T47D (cell line): ENCODE measurements at places on chromosomes 1 and 21.
A peak's percentile ranks its signal among the peaks of the same experiment; 100 is the strongest.

DNA sequence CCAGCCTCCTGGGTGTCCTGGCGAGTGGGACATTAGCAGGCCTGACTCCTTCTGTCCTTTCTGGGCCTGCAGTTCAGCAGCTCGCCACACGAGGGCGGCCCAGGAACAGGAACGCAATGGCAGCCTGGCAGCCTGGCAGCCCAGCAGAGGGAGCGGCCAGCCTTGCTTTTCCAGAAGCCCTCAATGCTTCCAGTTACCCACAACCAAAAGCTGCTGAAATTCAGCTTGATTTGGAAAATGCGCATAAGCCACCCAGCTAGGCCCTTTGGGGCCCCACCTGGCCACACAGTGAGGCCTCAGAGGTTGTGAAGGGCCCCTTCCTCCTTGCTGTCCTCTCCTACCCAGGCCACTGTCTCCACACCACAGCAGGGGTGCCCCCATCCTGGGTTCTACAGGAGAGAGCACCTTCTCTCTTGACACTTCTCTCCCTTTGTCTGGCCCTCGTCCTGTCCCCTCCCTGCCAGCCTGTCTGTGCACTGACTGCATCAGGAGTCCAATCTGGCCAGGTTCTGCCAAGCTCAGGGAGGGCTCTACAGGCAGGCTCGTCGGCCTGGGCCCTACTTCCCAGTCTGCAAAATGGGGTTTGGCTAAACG lies 103.4 kb upstream of the VAMP3 start:
- peak; percentile 78 for DNase-seq

- no peak for DNase-seq
These were observed 100.4 kb downstream of the SPATA6 start for GRCh38 chr1:48371598-48371997.

DNA sequence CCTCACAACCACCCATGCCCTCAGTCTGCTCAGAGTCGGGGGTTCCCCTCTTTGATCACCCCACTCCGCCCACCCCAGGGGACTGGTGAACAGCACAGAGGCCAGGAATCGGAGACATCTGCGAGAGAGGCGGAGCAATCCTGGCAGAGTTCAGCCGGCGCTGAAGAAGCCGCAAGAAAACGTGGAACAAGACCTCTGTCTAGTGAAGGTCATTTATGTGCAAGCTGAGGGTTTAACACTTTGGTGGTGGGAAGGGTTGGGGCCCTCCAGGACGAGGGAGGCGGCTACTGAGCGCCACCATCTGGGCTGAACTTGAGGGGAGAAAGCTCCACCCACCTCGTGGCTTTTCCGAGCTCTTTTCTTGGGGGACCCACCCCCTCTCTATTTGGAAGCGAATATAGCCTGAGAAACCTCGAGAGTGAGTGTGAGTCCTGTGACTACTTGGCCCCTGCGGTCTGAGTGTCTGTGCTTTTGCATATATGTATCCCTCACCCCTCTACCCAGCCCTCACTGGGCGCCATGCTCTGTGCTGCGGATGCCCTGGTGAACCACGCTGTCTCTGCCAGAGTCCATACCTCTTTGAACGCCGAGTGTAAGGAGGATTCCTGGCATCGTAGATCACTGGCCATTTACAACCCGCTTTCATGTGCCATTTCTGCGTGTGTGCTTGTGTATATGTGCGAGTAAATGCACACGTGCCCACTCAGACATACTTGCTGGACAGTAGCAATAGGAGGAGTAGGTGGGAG lies 1.2 kb upstream of the EPHA10 start:
- no peak for DNase-seq

DNA sequence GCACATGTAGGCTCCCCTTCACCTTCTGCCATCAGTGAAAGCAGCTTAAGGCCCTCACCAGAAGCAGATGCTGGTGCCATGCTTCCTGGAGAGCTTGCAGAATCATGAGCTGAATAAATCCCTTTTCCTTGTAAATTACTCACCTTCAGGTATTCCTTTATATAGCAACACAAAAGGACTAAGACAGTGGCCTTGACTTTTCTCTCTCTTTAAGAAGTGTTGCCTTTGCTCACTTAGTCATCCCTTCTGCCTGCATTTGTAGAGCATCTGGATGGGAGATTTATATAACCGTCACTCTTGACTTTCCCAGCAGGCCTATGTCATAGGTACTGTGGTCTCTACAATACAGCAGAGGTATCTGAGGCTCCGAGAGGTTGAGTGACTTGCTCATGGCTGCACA lies 3.7 kb downstream of the PCSK9 start:
- no peak for DNase-seq

GRCh38 chr1:150165622-150166612 lies 16.2 kb downstream of the PLEKHO1 start:
- no peak for DNase-seq

GRCh38 chr1:186899577-186899976 lies 70.8 kb downstream of the PLA2G4A start:
- no peak for DNase-seq

GRCh38 chr1:74197255-74197654 lies 721 bp downstream of the LRRIQ3 start:
- no peak for DNase-seq

- no peak for DNase-seq
These were observed 787.6 kb downstream of the USP25 start for GRCh38 chr21:16517383-16517782.

GRCh38 chr21:25572861-25573310 lies 34.4 kb downstream of the MRPL39 start:
- DNase-seq: no peak

DNA sequence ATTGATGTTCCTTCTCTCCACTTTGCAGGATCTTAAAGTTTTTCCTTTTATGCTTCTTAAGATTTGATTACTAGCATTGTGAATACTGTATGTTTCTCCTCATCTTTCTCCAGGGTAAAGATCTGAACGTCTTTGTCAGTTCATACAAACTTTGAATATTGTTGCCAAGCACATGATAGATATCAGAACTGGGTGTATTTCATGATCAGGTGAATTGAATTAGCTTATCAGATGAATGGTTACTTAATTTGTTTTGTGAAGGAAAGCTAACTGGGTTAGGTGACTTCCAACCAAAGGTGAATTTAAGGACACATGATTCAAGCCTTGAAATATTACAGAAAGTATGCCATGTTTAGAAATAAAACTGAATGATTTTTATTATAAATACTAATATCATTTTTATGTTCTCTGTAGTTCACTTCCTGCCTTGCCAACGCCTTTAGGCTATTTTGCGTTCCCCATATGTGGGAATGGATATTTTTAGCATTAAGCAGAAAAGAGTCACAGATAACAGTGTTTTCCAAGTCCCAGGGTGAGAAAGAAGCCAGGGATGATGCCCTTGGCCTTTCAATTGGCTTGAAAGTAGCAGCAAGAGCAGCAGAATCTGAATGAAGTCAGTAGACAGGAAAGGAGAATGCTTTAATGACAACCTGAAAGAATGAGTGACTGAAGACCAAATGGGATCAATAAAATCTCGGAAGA lies 752.1 kb downstream of the NCAM2 start:
- DNase-seq: no peak

- no peak for DNase-seq
These were observed 266.1 kb upstream of the NRIP1 start for GRCh38 chr21:15330872-15331271.

GRCh38 chr1:246647113-246647512 lies 77.1 kb upstream of the SCCPDH start:
- peak; percentile 15 for DNase-seq

GRCh38 chr1:233379869-233380438 lies 52.4 kb downstream of the MAP3K21 start:
- DNase-seq: no peak

DNA sequence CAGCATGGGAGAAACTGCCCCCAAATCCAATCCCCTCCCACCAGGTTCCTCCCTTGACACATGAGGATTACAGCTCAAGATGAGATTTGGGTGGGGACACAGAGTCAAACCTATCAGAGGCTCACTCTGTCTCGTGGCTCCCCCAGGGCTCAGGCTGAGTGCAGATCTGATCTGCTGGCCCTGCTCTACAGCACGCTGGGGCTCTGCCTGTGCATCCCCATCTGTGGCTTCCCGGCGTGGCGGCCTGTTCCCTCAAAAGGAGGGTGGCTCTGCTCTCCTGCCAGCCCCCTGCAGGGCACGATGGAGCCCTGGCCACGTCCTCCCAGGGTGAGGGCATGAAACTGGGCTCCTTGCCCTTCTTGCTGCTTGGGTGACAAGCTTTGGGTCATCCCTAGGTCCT lies 19.8 kb upstream of the SMYD3 start:
- DNase-seq: no peak

DNA sequence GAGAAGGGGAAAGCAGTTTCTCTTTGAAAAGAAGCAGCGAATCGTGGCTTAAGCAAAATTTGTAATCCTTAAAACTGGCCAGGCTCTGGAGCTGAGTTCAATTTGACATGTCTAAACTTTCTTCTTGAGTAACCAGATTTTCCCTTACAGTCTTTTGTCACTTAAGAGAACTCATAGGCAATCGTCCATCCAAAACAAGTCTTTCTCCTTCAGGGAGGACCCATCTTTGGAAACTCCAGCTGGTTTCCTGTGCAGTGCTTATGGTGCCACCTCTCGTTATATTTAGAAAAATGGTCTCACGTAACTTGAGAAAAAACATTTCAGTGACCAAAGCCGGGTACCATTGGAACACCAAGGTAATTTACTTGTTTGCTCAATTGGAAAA lies 1.8 kb upstream of the PTTG1IP start:
- DNase-seq: peak; percentile 72

DNA sequence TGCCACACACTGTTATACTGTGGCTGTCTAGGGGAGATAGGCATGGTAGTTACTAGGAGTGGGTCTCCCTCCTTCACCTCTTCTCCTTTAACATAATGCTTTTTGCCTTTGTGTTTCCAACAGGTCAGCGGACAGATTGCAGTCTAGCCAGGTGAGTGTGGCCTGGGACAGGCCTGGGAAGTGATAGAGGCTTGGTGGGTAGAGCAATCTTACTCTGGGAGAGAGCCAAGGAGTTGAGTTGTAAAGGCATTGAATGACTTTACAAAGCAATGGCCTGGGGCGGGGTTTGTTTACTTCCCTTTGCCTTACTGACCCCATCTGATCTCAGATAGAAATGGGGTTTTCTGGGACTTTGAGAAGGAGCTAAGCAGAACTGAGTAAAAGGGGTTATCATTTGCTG lies 51.0 kb upstream of the IKBKE start:
- DNase-seq: no peak

DNA sequence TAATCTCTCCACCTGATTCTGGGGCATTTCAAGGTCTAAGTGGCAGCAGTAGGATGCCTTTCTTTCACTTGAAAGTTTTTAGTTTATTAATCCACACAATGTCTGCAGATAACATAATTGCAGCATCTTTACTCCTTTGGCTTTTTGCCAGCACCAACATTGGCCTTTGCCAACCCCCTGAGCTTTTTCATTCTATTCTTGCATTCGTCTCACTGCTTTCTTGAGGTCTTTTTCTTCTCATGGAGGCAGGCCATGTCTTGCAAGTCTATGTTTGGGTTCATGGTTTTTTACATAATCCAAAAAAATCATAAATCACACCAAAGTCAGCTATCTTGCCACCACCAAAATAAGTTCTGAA lies 30.4 kb upstream of the COG2 start:
- no peak for DNase-seq

DNA sequence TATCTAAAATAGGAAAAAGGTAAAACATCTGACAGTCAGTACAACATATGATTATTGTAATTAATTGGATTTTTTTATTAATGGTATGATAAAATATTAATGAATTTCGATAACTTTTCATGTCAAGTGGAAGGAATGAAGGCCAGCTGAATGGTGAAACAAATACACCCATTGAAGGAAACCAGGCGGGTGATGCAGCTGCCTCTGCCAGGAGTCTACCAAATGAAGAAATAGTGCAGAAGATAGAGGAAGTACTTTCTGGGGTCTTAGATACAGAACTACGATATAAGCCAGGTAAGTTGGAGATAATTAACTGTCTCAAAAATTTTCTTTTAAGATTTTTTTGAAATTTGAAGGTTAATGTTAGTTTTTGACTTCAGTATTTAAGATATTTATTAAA lies 3.2 kb downstream of the SON start:
- DNase-seq: no peak

DNA sequence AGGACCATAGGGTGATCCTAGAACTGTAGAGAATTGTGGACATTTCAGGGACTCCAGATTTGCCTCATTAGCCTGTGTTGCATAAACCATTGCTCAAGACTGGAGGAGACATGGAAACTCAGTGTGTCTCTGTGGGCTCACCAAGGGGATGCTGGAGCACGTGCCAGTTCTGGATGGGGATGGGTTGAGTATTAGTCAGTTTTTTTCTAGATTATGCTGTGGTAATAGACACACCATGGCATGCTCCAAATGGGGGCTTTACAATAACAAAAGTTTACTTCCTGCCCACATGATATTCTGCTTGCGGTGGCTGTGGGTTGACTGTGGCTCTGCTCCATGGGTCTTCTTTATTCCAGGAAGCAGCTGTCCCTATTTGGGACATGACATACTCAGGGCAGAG lies 125.4 kb downstream of the FOXD2 start:
- no peak for DNase-seq
